ENCODE measurements at places on chromosomes 2 and 18.

DNA sequence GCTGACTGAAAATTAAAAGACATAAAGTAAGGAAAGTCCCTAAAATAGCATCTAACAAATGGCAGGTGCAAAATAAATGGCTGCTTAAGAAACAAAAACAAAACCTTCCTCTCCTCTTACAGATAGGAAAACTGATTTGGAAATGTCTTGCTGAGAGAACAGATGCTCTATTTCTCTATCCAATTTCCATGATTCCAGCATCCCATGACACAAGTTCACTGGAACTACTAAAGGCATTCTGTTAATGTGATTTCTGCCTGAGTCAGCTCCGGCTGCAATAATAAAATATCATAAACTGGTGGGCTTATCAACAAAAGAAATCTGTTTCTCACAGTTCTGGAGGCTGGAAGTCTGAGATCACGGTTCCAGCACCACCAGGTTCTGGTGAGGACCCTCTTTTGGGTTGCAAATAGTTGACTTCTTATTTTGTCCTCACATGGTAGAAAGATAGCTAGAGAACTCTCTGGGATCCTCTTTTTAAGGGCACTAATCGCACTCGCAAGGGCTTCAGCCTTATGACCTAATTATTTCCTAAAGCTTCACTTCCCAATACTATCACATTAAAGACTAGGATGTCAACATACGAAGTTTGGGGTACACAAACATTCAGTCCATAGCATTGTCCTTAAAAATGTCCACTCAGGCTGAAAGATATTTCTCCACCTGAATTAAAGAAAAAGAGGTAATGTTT, 78.2 kb upstream of the GALNT3 start:
- DNase-seq: no peak

DNA sequence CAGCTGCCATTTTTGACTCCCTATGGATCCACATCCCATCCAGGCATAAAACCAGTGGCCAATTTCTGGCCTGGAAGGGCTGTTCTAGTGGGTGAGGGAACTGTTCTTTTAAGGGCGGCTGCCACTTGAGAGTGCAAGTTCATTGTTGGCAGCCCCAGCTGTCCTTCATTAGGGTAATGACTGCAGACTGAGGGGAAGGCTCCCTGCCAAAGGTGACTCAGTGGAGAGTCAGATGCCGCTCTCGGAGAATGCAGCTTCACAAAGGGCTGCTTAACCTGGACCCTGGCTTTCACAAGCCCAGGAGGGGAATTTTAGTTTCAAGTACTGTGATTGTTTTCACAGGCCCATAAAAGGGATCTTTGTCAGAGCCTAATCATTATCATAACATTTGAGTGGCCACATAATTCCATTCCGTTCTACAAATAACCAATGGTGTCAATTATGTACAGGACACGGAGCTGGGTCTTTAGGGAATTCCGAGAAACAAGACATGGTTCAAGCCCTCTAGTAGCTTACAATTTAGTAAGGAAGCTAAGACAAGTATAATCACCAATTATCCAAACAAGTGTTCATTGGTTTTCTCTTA, 235.7 kb downstream of the CDCA7 start:
- no peak for DNase-seq

DNA sequence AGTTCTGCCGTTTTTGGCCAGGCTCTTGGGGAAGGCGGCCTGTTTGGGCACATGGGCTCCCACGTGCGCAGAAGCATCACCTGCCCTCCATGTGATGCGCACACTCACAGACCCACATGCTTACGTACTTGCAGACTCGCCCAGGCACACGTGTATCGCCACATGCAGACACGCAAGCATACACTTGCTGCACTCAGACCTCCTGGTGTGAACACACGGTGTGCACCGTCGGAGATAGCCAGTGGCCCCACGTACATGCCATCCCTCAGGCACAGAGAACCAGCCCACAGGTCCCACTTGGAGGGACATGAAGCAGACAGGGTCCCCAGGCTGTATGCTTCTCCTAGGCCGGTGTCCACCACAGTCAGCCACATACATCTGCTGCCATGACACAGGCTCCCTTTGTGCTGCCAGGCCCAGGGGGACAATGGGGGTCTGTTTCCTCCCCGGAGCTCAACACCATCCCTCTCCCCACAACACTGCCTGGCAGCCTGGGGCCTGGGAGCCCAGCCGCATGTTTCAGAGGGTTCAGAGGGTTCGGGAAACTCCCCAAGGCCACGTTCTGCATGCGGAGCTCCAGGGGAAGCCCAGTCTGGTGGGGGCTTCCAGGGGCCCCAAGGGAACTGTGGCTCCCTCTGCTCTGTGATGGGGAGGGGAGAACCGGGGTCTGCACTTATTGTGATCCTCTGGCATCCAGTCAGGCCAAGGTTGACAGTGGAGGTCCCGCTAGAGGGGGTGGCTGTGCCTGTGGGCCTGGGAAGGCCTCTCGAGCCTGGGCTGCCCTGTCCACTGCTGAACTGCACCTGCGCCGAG, 208.1 kb upstream of the HAAO start:
- peak; percentile 24 for DNase-seq

GRCh38 chr18:45325778-45326177, 289.5 kb upstream of the SLC14A2 start:
- DNase-seq: no peak

GRCh38 chr2:217127744-217128143, 267.9 kb upstream of the TNP1 start:
- no peak for DNase-seq

DNA sequence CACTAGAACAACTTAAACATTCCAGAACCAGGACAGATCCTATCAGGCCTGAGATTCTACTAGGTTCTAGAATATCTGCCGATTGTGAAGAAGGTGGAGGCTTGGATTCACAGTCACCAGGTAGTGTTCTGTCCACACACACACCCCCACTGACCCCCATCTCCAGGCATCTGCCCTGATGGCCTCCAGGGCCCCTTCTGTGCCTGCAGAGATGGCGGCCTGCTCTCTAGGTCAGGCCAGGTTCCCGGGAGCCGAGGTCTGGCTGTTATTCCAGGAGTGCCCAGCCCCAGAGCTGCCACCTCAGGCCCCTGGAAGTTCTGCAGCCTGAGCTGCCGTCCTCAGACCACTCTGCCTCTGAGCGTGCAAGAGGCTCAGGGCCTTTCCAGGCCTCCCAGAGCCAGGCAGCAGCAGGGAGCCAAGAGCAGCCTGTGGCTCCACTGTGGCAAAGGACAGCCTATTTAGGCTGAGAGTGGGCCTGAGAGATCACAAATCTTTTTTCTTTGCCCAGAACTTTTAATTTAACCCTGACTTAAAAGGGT, 96.2 kb upstream of the ASAP2 start:
- no peak for DNase-seq

DNA sequence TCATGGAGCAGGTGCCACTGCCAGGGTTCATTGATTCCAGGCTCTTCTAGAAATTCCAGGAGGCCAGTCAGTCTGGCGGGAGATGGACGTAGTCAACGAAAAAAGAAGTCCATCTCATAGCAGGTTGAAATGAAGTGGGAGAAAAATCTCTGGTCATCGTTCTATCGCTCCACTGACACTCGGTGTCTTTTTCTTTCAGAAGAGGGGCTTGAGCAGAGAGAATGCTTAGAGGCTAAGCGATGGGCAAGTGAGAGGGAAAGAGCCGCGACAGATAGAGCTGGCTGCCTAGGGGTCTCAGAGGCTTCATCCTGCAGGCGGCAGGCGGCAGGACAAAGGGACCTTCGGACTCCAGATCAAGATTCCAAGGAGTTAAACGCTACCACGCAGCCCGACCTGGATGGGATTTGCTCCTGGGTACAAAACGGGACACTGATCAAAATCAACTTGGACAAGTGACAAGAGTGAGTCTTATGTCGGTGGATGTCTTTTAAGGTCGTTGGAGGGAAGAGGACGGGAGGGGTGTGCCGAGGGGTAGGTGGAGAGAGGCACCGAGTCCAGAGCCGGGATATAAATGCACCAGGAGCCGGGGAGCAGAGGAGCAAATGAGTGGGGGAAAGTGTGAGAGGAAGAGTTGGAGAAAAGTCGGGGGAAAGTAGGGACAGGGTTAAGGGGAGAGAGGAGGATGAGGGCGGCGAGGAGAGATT, 677 bp upstream of the TMEM178A start:
- no peak for DNase-seq

DNA sequence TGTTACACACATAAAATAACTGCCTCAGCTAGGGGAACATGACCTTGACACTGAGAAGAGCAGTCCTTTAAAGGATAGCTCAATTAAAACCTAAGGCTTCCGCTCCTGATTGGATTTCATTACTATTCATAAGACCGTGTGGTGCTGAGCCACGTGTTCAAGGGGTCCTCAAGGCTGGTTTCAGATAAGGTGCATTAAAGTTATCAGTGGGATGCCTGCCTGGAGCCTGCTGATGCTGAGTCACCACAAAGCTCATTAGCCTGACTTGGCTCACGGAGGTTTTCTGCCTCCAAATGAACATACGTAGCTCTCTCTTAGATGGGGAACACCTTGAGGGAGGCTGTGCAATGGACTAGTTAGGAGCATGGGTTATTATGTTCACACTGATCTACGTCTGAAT, 518.9 kb downstream of the TDRD15 start:
- DNase-seq: no peak

GRCh38 chr18:62450546-62451410, 72.0 kb upstream of the ZCCHC2 start:
- no peak for DNase-seq

All from stimulated activated naive B cell treated with anti-CD40 and anti-IgM and Interleukin-4, amounts not matched to agents 10 μg/mL and 1 μg/mL and 100 μg/mL, for 72 hours (primary cell).